Activated gamma-delta T cell (primary cell): ENCODE measurements at places on chromosomes 5 and 9.

GRCh38 chr9:87113874-87114273 lies 166.6 kb upstream of the GAS1 start:
- DNase-seq: no peak

GRCh38 chr5:115939059-115939458 lies 23.2 kb upstream of the LVRN start:
- DNase-seq: no peak

DNA sequence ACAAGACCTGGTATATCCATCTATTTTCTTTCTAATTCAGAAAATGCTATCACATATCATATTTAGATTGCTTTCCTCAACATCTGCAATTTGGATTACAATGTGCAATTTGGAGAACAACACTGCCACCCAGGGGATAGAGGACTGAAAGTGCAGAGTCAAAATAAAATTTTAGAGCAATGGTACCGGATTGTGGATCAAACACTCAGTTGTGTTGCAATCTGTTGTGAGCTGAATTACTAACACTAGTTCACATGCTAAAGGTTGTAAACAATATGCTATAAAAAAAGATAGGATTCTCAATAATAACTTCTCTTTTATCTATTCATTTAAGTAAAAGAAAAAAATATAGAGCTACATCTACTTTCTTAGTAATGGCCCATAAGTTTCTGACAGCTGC lies 11.9 kb upstream of the SRFBP1 start:
- DNase-seq: no peak

DNA sequence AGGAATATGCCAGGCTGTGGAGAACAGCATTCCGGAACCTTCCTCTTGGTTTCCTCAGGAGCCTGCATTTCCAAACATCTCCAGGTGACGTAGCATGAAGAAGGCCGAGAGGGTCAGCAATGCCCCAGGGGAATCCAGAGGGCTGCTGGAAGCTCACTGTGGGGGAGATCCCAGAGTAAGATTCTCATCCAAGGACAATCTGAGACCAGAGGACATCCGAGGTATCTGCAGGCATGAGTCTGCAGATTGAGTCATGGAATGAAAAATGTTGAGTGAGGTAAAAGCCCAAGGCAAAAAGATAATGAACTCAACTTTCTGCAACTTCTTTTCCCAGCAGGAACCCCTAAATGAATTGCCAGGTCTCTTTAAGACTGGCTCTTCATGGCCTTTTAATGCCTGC lies 73.5 kb downstream of the KIF4B start:
- DNase-seq: no peak

GRCh38 chr9:122329597-122329996 lies 41.2 kb upstream of the PTGS1 start:
- no peak for DNase-seq

- DNase-seq: no peak
Observed at GRCh38 chr5:34930870-34931269, 1.5 kb downstream of the DNAJC21 start.

DNA sequence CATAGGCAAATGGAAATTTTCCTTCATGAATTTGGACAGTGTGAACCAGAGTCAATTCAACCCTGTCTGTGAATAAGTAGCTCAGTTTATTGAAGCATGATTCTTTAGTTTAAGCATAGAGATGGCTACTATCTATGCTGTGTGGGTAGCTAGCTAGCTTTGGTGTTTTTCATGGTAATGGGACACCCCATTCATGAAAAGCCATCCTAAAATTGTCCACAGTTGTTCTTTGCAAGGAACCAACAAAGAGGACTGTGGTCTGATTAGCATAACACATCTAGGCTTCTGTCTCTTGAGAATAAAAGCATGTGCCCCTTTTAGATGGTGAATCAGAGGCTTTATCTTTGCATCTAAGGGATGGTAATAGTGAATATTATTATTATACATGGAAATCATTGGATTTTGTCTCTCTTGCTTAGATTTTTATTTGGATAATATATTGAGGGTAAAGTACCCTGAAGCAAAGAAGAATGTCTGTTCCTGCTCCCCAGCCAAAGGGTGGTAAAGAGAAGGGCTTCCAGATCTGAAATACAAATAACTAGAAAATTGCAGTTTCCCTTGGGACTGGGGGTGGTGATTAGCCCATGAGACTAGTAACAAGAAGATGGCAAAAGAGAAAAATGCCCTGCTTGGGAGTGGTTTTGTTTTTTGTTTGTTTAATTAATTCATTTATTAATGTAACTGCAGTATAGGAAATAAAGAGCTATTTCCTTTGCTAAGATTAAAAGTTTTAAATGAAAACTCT lies 624.2 kb upstream of the ZNF608 start:
- DNase-seq: no peak

DNA sequence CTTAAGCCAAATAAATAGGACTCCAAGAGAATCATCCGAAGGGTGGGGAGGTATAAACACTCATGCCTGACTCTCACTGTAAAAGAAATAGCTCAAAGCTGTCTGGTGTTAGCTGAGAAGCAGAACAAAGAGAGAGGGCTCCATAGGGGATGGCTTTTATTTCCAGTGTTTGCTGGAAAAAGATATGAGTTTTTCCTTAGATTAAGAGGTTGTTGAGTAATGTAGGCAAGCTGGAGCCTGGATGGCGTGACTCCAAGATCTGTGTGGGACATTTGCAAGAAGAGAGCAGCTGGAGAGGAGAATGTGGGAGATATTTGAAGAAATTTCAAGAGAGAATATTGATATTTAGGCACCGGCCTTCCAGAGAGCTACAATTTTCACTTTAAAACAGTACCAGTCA lies 793.7 kb upstream of the RGMB start:
- DNase-seq: no peak

DNA sequence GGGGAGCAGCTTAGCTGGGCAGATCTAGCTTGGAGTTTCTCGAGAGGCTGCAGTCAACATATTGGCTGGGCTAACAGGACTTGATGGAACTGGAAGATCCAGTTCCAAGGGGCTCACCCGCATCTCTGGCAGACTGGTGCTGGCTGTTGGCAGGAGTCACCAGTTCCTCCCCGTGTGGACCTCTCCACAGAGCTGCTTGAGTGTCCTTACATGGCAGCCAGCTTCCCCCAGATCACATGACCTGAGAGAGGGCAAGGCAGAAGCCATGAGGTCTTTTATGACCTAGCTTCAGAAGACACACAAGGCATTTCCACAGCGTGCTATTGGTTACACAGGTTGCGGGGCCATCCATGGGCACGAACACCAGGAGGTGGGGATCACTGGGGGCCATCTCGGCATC lies 26.4 kb upstream of the RXRA start:
- no peak for DNase-seq

- no peak for DNase-seq
Observed at GRCh38 chr5:171901764-171902163, 104.7 kb downstream of the FBXW11 start.

GRCh38 chr5:140151144-140152021 lies 23.6 kb upstream of the CYSTM1 start:
- no peak for DNase-seq

GRCh38 chr5:146813346-146814157 lies 65.0 kb downstream of the PPP2R2B start:
- no peak for DNase-seq

GRCh38 chr9:18623221-18624079 lies 149.5 kb downstream of the ADAMTSL1 start:
- no peak for DNase-seq

- DNase-seq: no peak
Observed at GRCh38 chr5:102536323-102536928, 37.6 kb upstream of the SLCO6A1 start.

DNA sequence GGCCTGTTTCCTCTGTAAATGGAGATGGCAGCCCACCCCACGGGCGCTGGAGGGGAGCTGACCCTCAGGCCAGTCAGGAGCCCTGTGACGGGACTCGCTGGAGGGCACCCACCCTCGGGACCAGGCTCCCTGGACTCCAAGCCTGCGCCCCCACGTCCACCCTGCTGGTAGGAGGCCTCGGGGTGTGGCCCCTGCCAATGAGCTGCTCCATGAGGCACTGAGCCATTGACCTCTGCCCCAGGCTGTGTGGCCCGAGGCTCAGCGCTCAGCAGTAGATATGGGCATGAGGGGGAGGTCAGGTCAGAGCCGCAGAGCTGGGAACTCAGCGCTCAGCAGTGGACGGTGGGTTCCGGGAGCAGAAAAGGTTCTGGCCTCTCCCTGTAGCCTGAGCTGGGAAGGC lies 52.3 kb upstream of the EGFL7 start:
- DNase-seq: no peak

DNA sequence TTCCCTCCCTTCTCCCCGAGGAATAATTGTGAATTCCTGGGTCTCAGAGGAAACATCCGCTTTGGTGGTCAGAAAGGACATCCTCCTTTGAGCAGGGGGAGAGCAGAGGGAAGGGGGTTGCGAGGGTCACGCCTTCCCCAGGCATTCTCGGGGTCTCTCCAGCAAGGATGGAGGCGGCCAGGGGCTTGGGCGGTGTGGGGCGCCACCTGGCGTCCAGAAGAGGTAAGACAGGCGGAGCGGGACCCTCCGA lies 129.1 kb downstream of the KCNIP1 start:
- DNase-seq: no peak

GRCh38 chr9:87751423-87751822 lies 25.5 kb downstream of the CTSL start:
- no peak for DNase-seq

GRCh38 chr9:112787978-112788377 lies 37.4 kb downstream of the SNX30 start:
- no peak for DNase-seq

DNA sequence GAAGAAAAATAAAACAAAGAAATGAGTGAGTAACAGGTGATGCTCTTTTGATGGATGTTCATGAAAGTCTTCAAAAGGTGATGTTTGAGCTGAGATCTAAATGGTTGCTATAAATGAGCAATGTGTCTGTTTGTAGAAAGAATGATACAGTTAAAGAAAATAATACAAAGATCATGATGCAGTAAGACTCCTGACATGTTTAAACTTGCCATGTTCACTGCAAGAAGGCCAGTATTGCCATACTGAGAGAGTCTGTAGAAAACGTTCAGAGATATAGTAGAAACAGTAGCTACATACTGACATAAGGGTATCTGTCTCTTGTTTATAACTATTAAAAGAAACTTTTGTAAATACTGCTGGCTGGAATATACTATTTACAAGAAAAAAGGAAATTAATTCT lies 1609.2 kb upstream of the ACO1 start:
- DNase-seq: no peak

GRCh38 chr9:115213818-115214334 lies 95.9 kb upstream of the TNC start:
- no peak for DNase-seq

DNA sequence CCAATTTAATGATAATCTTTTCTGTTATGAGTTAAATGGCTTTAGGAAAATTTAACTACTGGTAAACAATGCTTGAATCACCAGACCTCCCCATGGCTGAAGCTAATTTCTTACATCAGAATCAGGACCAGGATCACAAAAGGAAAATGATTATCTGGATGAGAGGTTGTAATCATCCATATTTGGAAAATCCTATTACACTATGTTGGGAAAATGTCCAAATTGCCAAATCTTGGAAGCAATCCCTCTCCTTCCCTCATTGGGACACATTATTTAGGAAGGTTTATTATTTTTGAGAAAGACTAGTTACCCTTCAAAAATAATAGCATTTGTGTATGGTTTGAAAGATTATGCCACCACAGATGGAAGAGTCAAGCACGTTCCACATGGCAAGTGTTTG lies 130.7 kb upstream of the MINAR2 start:
- DNase-seq: no peak

GRCh38 chr9:90340421-90340820 lies 302.2 kb downstream of the DIRAS2 start:
- no peak for DNase-seq

DNA sequence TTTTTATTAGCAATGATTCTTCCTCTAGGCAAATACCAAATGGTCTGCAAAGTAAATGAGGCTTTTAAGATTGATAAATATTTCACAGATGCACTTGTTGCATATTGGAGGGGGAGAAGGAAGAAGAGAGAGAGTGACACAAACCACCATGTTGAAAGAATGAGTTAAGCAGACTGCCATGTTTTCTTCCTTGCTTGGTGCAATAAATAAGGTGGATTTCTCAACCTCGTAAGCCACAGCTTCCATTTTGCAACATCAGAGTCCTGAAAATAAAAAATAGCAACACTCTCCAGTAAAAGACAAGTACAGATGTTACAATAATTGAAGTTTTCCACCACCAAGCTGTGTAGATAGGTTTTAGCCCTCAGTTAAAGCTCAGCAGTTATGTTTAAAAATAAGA lies 202.9 kb downstream of the SGCD start:
- DNase-seq: no peak

GRCh38 chr9:124214596-124215367 lies 43.0 kb upstream of the NEK6 start:
- no peak for DNase-seq

- DNase-seq: no peak
Observed at GRCh38 chr5:100575815-100576214, 40.6 kb downstream of the FAM174A start.

GRCh38 chr5:74954919-74955318 lies 88.7 kb upstream of the FAM169A start:
- DNase-seq: no peak

DNA sequence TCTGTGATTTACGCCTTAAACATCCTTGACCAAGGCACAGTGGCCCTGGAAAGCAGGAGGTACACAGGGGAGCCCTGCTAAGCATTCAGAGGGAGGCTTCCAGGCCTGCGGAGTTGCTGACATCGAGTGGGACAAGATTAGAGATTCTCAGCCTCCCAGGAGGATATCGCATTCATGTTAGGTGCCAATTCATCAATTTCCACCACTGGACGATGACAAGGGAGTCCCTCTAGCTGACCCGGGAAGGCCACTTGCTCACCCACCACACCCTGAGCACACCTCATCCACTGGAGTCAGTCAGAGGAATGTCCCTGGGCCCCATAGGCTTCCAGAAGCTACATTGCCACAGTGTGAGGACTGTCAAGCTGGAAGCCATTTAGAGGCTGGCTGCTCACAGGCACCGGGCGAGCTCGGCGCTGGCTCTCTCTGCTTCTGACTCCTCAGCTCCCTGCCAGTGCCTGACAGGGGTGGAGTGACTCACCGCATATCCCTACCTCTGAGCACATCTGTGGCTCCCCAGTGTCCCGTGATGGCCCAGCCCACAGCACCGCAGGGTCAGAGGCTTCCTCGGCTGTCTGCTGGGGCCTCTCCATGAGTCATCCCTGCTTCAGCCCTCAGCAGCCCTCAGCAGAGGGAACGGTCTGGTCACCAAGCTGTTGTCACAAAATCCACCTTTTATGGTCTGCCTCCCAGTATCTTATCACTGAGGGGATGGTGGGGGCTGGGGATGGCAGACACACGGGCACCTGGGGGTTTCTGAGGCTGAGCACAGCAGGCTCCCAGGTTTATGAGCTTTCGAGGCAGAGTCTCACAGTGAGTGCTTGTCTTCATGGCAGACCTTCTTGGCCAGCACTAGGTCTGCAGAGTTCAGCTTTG lies 117.5 kb downstream of the ZNF608 start:
- no peak for DNase-seq

- DNase-seq: no peak
Observed at GRCh38 chr9:77679088-77679487, 31.0 kb upstream of the GNA14 start.

- DNase-seq: no peak
Observed at GRCh38 chr5:54927097-54927746, 58.2 kb downstream of the ESM1 start.

- DNase-seq: no peak
Observed at GRCh38 chr5:171957591-171958251, 48.7 kb downstream of the FBXW11 start.

- no peak for DNase-seq
Observed at GRCh38 chr5:167845952-167846351, 445.5 kb upstream of the WWC1 start.

GRCh38 chr5:13572163-13572562 lies 372.3 kb downstream of the DNAH5 start:
- DNase-seq: no peak
